Progenitor cell of endocrine pancreas (in vitro differentiated cells): ENCODE measurements at places on chromosomes 6 and 20. TPM values are rescaled to one million over a fixed set of nuclear protein-coding genes. Genes with fewer than 3 reads are reported as not detected.
A peak's percentile ranks its signal among the peaks of the same experiment; 100 is the strongest.

Gene ANKRD66
- not detected in 2 replicates for total RNA-seq

Gene RIMS1
- total RNA-seq, result 5.5 and 5.6 TPM in 2 replicates

Gene TMC2
- not detected in 2 replicates for total RNA-seq

Gene CALHM4
- not detected in 2 replicates for total RNA-seq

Gene SPO11
- total RNA-seq, result not detected in 2 replicates

Gene ULBP3
- 16.2 TPM in 2 replicates for total RNA-seq

Gene SLC18B1
- total RNA-seq, result 19.1 and 19.5 TPM in 2 replicates

Gene MACROD2
- total RNA-seq, result 6.4 and 7.6 TPM in 2 replicates

Gene CST4
- not detected in 2 replicates for total RNA-seq

GRCh38 chr6:6826961-6827360 is 238.4 kb downstream of the LY86 start:
- H3K27ac ChIP-seq, result no peak overlapping the region
- no peak for DNase-seq

- no peaks in the 10 kb centered on the region for H3K36me3 ChIP-seq
- no peaks in the 10 kb centered on the region for H3K4me1 ChIP-seq
- H3K4me3 ChIP-seq, result no peak overlapping the region
- no peak for DNase-seq
- peaks cover 17% of the 10 kb centered on the region for H3K27me3 ChIP-seq
These were observed 88.7 kb downstream of the THBS2 start for GRCh38 chr6:169164986-169165385.

- H3K27ac ChIP-seq, result peak overlapping the region; percentile 83
- DNase-seq, result no peak
- H3K27me3 ChIP-seq, result no peaks in the 10 kb centered on the region
- H3K36me3 ChIP-seq, result peaks cover 4% of the 10 kb centered on the region
- H3K4me1 ChIP-seq, result peaks cover 36% of the 10 kb centered on the region
These were observed 27.6 kb downstream of the DCDC2 start for GRCh38 chr6:24330137-24330732.

GRCh38 chr6:108862479-108863191 is 14.4 kb downstream of the ARMC2 start:
- H3K4me3 ChIP-seq, result no peak overlapping the region
- no peak overlapping the region for H3K27ac ChIP-seq
- H3K4me1 ChIP-seq, result no peaks in the 10 kb centered on the region

- H3K27ac ChIP-seq, result no peak overlapping the region
- H3K36me3 ChIP-seq, result peaks cover 27% of the 10 kb centered on the region
- H3K4me1 ChIP-seq, result no peaks in the 10 kb centered on the region
- DNase-seq, result no peak
- no peak overlapping the region for H3K4me3 ChIP-seq
- H3K27me3 ChIP-seq, result no peaks in the 10 kb centered on the region
These were observed 46.0 kb downstream of the E2F3 start for GRCh38 chr6:20447581-20448132.

- peaks cover 10% of the 10 kb centered on the region for H3K27me3 ChIP-seq
- no peak for DNase-seq
- no peak overlapping the region for H3K27ac ChIP-seq
- H3K36me3 ChIP-seq, result peaks cover 2% of the 10 kb centered on the region
- no peak overlapping the region for H3K4me3 ChIP-seq
These were observed 13.3 kb downstream of the HLA-DPB1 start for GRCh38 chr6:33088931-33089620.

- H3K4me1 ChIP-seq, result peaks cover 7% of the 10 kb centered on the region
- H3K4me3 ChIP-seq, result no peak overlapping the region
- H3K27me3 ChIP-seq, result peaks cover 92% of the 10 kb centered on the region
- no peaks in the 10 kb centered on the region for H3K36me3 ChIP-seq
- DNase-seq, result no peak
These were observed 9.7 kb downstream of the LINC00237 start for GRCh38 chr20:21096321-21097043.

- no peak overlapping the region for H3K4me3 ChIP-seq
- no peaks in the 10 kb centered on the region for H3K27me3 ChIP-seq
- H3K27ac ChIP-seq, result no peak overlapping the region
- H3K36me3 ChIP-seq, result no peaks in the 10 kb centered on the region
- DNase-seq, result no peak
These were observed 13.9 kb downstream of the CCN2 start for GRCh38 chr6:131937226-131937625.

DNA sequence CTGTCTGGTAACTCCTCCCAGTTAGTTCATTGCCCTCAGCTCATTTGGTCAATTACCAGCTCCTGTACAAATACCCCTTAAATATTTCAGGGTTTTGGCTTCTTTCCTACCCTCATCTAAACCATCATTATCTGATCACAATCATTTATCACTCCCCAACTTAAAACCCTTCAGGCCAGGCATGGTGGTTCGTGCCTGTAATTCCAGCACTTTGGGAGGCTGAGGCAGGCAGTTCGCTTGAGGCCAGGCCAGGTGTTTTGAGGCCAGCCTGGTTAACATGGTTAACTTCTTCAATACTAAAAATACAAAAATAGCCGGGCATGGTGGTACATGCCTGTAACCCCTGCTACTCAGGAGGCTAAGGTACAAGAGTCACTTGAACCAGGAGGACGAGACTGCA is 9.4 kb downstream of the TGIF2 start:
- H3K27me3 ChIP-seq, result no peaks in the 10 kb centered on the region
- no peak overlapping the region for H3K4me3 ChIP-seq
- peaks cover 26% of the 10 kb centered on the region for H3K36me3 ChIP-seq
- no peak for DNase-seq
- H3K27ac ChIP-seq, result no peak overlapping the region
- H3K4me1 ChIP-seq, result no peaks in the 10 kb centered on the region

GRCh38 chr6:159100395-159101182 is 55.8 kb upstream of the TAGAP start:
- H3K4me1 ChIP-seq, result peaks cover 7% of the 10 kb centered on the region
- H3K36me3 ChIP-seq, result no peaks in the 10 kb centered on the region
- no peak overlapping the region for H3K4me3 ChIP-seq
- peaks cover 4% of the 10 kb centered on the region for H3K27me3 ChIP-seq
- no peak overlapping the region for H3K27ac ChIP-seq
- no peak for DNase-seq

DNA sequence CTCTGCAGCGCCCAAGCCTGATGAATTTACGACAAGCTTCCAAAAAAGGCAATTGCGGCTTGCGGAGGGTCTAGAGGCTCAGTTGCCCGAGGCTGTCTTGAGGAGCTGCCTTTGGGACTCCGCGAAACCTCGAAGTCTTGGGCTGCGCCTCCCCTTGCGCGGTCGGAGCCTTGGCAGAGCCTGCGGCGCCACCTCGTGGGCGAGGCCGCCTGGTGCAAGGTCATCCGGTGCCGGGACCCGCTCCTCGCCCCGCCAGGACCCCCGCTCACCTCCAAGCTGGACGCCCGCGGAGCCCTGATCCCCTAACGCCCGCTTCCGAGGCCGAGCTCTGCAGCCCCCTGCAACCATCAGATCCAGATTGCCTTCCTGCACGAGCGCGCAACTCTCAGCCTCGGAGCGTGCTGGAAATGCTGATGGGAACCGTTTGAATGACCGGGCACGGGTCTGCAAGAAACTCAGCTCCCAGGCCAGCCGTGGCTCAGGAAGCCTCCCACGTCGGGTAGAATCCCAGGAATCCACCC is 14.9 kb upstream of the FAM210B start:
- peaks cover 13% of the 10 kb centered on the region for H3K4me1 ChIP-seq
- H3K27me3 ChIP-seq, result peaks cover 51% of the 10 kb centered on the region
- H3K27ac ChIP-seq, result no peak overlapping the region
- H3K36me3 ChIP-seq, result no peaks in the 10 kb centered on the region
- H3K4me3 ChIP-seq, result peak overlapping the region; percentile 35

DNA sequence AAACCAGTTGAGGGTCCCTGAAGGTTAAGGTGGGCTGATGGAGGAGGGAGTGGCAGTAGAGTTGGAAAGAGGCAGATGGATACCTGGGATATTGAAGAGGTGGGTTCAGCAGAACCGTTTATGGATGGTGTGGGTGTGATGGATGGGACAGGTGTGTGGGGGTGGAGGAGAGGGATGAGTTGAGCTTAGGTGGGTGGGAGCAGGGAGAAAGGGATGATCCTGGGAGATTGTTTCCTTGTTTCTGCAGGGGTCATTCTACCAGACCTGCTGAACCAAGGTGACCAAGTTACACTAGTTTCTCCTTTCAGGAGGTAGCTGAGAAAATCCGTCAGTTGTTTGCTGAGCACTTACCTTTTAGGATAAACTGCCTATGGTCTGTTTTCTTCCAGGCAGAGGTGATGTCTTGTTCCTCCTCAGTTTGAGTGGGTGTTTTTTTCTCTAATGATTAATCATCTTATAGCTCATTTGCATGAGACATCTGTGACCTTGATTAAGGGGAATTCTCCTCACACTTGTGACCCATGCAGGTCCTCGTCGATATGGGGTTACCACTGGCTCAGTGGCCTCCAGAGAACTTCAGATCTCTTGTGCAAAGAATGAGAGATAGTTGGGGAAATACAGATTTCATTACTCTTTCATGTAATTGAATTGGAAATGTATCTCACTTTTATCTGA is 53.0 kb downstream of the FARS2 start:
- peaks cover 2% of the 10 kb centered on the region for H3K27me3 ChIP-seq
- no peaks in the 10 kb centered on the region for H3K36me3 ChIP-seq
- DNase-seq, result no peak
- H3K4me1 ChIP-seq, result peaks cover 12% of the 10 kb centered on the region
- H3K27ac ChIP-seq, result no peak overlapping the region

DNA sequence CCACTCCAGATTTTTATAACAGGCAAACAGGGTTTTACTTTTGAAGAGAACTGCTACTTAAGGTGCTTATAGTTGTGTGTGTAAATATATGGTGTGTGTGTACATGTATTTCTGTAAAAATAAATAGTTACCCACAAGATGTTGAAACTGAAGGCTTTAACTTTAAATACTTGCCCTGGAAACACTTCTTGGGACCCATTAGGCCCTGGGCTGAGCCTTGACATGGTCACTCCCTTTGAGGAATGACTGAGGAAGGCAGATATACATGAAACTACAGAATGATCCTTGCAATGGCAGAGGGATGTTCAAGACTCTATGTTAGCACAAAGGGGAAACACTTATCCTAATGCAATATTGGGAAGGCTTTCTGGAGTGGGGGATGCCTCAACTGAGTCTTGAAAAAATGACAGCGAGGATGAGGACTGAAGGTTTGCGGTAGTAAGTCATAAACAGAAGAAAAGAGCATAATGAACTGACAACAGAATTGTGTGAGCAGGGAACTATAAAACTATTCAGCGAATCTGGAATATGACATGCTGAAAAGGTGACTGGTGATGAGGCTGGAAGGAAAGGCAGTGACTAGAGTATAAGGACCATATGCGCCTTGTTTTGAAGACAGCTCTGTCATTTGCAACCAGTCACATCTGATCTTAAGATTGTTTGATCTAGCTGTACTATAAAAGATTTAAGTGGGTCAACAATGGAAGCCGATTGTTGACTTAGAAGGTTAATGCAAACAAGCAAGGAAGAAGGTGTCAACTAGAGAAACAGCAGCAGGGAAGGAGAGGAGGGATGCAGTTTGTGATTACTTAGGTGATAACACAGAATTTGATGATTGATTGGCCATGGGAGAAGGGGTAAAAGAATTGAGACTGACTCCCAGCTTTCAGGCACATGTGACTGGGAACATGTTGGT is 64.4 kb upstream of the COL21A1 start:
- no peak overlapping the region for H3K4me3 ChIP-seq
- peaks cover 7% of the 10 kb centered on the region for H3K27me3 ChIP-seq
- no peak overlapping the region for H3K27ac ChIP-seq
- H3K4me1 ChIP-seq, result peaks cover 3% of the 10 kb centered on the region

DNA sequence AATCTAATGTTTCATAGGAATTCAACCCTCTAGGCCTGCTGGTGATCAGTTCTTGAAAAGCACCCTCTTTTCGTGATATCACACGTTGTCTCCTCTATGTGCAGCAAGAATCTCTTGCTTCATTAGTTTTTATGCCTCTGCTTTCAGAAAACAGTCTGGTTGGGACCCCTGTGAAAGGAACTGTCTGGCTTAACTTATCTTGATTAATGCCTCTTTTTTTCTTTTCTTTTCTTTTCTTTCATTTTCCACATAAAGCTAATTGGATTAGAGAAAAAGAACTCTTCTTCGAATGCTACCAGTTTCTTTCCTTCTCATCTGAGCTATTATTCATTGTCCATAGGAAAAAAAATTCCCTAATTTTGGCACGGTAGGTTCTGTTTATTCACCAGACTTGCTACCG is 21.3 kb downstream of the ZNF311 start:
- H3K4me1 ChIP-seq, result peaks cover 31% of the 10 kb centered on the region
- peak overlapping the region; percentile 79 for H3K27ac ChIP-seq
- peak overlapping the region; percentile 18 for H3K4me3 ChIP-seq
- peaks cover 5% of the 10 kb centered on the region for H3K36me3 ChIP-seq
- H3K27me3 ChIP-seq, result peaks cover 8% of the 10 kb centered on the region

GRCh38 chr20:14030991-14031390 is 35.7 kb downstream of the MACROD2 start:
- no peaks in the 10 kb centered on the region for H3K36me3 ChIP-seq
- no peaks in the 10 kb centered on the region for H3K27me3 ChIP-seq
- H3K27ac ChIP-seq, result no peak overlapping the region
- H3K4me1 ChIP-seq, result no peaks in the 10 kb centered on the region
- DNase-seq, result no peak
- H3K4me3 ChIP-seq, result no peak overlapping the region

DNA sequence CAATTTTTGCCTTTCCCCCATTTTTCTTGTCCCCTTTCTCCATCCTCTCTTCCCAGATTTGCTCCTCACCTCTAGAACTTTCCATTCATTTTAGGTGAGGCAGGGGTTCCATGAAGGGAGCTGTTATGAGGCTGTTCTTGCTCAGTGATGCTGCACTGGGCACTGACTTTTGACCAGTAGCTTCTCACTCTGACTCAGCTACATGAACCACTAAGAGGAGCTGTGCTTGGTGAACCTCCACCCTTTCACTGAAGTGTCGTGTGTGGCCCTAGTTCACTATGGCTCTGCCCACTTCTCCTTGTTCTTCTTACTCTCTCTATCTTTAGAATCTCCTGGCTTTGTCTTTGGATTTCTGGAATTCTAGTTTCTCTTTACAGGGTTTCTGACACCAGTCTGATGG is 307.1 kb upstream of the RNF24 start:
- H3K4me3 ChIP-seq, result no peak overlapping the region
- DNase-seq, result no peak

GRCh38 chr20:44154521-44155001 is 32.4 kb downstream of the JPH2 start:
- H3K27me3 ChIP-seq, result peaks cover 6% of the 10 kb centered on the region
- no peak for DNase-seq
- no peak overlapping the region for H3K27ac ChIP-seq

DNA sequence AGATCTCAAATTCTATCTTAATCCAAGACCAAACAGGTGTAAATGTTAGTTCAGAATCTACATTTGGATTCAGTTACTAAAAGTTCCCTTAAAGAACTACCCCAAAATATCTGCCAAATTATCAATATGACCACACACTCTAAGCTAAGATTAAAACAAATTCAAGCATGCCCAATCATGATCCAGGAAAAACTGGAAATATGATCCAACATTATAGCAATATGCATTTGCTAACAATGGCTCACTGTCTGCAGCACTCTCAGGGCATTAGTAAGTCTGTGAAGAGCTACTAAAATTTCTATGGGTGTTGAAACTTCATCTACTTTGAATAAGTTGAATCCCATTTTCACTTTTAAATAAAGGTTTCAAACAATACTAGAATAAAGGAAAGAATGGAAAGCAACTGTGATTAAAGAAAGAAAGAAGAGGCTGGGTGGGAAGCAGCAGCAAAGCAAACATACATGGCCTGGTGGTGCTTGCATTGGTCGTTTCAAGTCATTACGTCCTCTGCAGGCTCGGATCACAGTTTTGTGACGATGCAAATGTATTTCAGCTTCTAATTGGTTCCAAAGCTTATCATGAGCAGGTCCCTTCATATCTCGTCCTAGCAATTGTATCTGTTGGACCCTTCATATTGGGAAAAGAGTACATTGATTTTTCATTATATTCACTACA is 29.2 kb downstream of the GOPC start:
- no peak for DNase-seq
- peaks cover 24% of the 10 kb centered on the region for H3K36me3 ChIP-seq
- no peak overlapping the region for H3K27ac ChIP-seq
